ENCODE measurements at places on chromosomes 1 and 21.
A peak's percentile ranks its signal among the peaks of the same experiment; 100 is the strongest.

DNA sequence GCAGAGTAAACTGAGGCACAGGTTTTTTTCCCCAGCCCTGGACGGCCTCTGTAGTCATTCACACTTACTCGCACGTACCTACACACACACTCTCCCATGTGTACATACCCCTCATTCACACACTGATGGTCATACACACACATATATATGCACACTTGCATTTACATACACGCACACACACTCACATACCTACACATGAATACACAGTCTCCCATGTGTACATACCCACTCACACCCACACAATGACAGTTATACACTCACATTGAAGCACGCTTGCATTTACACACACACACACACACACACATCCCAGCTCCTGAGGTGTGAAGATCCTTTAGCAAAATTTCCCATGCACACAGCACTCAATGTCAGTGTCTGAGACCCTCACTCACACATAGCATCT is 766 bp upstream of the FAM131C start:
- H3K27ac ChIP-seq, result peak overlapping the region; percentile 26
- H3K36me3 ChIP-seq, result no peaks in the 10 kb centered on the region
- peak overlapping the region; percentile 70 for H3K4me3 ChIP-seq
- peaks cover 14% of the 10 kb centered on the region for H3K4me1 ChIP-seq
- ATAC-seq, result no peak
- peaks cover 9% of the 10 kb centered on the region for H3K27me3 ChIP-seq

GRCh38 chr1:106378261-106378660 is 678.2 kb upstream of the PRMT6 start:
- H3K4me1 ChIP-seq, result no peaks in the 10 kb centered on the region
- no peaks in the 10 kb centered on the region for H3K36me3 ChIP-seq
- ATAC-seq, result no peak
- H3K27me3 ChIP-seq, result no peaks in the 10 kb centered on the region
- no peak overlapping the region for H3K4me3 ChIP-seq

DNA sequence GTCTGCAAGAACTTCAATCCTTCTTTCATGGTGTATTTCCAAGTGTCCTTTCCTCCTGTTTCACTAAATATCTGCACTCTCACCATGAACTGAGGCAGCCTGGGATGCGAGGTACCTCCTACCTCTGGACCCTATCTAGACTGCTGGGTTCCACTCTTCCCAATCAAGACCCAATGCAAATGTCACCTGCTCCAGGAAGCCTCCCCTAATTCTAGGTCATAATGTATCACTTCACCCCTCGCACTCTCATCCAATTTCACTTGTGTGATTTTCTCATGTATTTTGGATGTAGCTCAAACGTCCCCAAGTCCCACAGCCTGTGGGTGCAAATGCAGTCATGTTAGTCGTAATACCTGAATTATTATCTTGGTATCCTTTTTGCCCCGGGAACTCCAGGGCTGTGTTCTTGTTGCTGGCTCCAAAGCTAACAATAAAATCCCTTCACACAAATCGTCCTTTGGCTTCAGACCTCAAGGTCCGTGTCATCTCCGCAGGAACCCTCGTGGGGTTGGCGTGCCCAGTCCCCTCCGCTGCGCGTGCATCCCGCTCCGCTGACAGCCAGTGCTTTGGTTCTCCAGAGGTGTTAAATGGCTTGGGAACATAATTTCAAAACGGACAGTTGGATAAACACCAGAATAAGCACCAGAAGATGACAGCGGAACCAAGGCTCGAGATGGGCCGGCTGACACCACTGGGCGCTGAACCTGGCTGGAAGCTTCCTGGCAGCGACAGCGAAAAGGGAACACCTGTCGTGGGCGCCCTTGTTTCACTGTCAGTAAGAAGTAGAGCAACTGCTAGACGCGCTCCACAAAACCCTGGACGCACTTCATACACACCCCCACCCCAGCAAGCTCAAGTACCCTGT is 1.0 kb upstream of the BACH1 start:
- H3K36me3 ChIP-seq, result peaks cover 30% of the 10 kb centered on the region
- peaks cover 40% of the 10 kb centered on the region for H3K4me1 ChIP-seq
- peak overlapping the region; percentile 52 for H3K4me3 ChIP-seq
- ATAC-seq, result no peak
- no peaks in the 10 kb centered on the region for H3K27me3 ChIP-seq

DNA sequence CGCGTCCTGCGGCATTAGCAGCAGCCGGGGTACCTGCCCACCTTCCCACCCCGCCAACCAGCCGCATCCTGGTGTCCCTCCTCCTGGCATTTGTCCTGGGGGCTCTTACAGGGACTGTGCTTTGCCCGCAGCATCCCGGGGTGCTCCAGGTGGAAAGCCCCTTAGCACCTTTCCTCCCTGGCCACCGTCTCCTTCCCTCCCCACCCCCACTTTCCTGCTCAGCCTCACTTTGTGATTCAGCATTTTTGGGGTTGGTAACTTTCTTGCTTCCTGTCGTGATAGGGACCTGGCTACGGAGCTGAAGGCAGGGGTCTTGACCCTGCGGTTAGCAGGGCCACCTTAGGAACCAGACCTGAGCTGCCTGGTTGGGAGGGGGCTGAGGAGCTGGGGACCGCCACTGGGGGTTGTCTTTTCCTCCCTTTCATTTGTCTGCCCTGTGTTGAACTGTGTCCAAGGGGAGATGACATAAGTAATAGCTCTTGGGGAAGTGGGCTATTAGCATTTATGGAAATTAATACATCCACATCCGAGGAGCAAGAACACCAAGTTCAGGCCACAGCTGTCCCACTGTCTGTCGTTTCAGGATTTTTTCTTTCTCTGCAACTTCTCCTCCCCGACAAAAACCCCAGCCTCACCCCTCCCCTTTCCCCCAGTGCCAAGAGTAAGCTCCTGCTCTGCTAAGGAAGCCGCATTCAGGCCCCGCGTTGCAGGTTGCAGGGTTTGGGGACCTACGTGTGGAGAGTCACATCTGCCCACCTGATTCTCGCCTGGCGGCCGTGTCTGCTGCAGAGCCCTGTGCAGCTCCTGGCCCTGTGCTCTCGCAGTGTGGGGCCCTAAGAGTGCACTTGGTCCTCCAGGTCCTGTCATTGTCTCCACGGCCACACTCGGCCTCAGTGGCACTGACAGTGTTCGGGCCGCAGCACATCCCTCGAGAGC is 1.6 kb upstream of the NPHP4 start:
- H3K27me3 ChIP-seq, result no peaks in the 10 kb centered on the region
- H3K4me1 ChIP-seq, result peaks cover 18% of the 10 kb centered on the region
- peak overlapping the region; percentile 96 for H3K4me3 ChIP-seq

DNA sequence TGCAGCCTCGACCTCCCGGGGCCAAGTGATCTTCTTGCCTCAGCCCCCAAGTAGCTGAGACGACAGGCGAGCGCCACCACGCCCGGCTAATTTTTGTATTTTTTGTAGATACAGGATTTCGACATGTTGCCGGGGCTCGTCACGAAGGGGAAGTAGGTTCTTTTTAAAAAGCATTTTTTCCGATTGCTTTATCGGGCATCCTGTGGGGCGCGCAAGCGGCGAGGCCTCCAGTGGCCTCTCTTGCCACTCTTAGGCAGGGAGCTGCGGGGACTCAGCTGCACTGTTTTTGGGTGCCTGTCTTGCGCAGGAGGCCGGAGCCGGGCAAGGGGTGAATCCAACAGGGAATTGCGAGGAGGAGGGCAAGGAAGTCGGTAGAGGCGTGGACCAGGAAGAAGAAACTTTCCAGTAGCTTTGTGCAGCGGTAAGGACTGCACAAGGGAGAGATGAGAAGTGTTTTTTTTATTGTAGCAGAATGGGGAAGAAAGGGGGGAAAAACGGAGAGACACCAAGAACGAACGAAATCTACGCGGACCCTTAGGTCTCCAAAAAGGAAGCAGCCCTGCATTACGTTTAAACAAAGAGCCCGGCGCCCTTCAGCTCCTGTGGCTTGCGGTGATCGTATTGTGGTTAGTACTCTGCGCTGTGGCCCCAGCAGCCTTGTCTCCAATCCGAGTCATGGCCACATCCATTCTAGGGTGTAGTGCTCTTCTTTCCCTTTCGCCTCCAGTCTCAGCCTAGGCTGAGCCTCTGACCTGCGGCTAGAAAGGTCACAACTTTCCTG is 164.8 kb downstream of the PPIAL4G start:
- peaks cover 5% of the 10 kb centered on the region for H3K36me3 ChIP-seq
- H3K27me3 ChIP-seq, result peaks cover 22% of the 10 kb centered on the region
- peak; percentile 97 for ATAC-seq
- peaks cover 10% of the 10 kb centered on the region for H3K4me1 ChIP-seq

DNA sequence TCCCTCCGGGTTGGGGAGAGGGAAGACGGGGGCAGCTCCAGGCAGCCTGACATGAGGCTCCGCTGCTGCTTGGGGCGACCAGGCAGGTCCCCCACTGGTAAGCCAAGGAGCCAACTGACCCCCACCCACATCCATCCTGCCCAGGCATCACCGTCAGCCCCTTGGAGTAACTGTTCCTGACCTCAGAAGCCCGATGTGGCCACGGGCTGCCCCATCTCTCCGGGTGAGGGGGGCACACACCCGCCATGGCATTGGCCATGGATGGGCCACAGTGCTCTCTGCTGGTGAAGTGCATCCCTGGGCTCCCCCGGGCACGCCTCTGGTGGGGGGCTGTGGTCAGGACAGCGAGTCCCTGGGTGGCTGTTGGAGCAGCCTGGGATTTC is 100.0 kb downstream of the CRYAA start:
- H3K4me1 ChIP-seq, result no peaks in the 10 kb centered on the region
- ATAC-seq, result no peak
- H3K36me3 ChIP-seq, result no peaks in the 10 kb centered on the region
- H3K27ac ChIP-seq, result no peak overlapping the region

- H3K4me3 ChIP-seq, result no peak overlapping the region
- no peaks in the 10 kb centered on the region for H3K4me1 ChIP-seq
- ATAC-seq, result no peak
These were observed 25.4 kb upstream of the SLC16A1 start for GRCh38 chr1:112981426-112981825.

DNA sequence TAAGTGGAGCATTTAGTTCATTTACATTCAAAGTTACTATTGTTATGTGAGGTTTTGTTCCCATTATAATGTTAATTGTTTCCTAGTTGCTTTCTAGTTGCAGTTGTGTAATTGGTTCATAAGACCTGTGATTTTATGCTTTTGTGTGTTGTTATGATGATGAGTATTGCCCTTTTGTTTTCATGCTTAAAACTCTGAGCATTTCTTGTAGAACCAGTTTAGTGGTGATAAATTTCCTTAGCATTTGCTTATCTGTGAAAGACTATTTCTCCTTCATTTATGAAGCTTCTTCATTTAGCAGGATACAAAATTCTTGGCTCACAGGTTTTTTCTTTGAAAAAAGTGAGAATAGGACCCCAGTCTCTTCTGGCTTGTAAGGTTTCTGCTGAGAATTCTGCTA is 274.8 kb upstream of the SPAG17 start:
- no peaks in the 10 kb centered on the region for H3K36me3 ChIP-seq
- no peaks in the 10 kb centered on the region for H3K27me3 ChIP-seq
- H3K27ac ChIP-seq, result no peak overlapping the region
- no peak for ATAC-seq

DNA sequence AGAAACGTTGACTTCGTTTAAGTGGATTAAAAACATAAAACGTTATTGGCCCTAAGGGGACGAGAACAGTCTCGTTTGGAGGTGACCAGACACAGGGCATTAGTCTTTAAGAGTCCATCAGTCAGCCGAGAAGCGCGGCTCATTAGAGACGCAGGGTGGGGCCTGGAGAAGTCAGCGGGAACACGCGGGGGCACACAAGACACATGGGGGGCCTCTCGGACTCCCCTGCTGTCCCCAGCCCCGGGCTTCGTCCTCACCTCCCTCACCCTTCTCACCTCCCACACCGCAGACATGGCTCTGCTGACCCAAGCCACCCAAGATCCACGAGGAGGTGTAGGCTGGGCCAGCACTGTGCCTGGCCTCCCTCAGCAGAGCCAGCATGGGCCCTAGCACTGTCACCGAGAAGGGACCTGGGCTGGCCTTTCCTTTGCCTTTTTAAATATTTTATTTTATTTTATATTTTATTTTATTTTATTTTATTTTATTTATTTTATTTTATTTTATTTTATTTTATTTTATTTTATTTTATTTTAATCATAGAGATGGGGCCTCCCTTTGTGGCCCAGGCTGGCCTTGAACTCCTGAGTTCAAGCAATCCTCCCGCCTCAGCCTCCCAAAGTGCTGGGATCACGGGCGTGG is 48.9 kb downstream of the MORN1 start:
- no peak for ATAC-seq
- H3K27me3 ChIP-seq, result no peaks in the 10 kb centered on the region
- no peak overlapping the region for H3K27ac ChIP-seq
- H3K36me3 ChIP-seq, result no peaks in the 10 kb centered on the region
- no peak overlapping the region for H3K4me3 ChIP-seq

DNA sequence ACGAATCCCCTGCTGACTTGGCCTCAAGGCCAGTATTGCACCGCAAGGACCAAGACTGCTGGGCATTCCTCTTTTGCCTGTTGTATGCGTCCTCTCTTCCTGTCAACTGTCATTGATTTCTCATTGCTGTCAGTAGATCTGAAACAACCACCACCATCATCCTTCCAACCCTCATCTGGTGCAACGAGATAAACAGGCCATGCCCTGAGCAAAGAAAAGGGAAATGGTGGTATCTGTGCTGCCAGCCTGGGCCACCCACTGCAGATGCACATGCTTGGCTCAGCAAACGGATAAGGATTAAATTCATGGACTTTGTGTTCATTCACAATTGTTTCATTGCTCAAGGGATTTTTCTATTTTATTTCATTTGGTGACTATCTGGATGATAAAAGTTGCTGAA is 13.6 kb downstream of the OXCT2 start:
- H3K36me3 ChIP-seq, result peaks cover 61% of the 10 kb centered on the region
- no peak overlapping the region for H3K27ac ChIP-seq
- H3K4me1 ChIP-seq, result no peaks in the 10 kb centered on the region

- peaks cover 11% of the 10 kb centered on the region for H3K4me1 ChIP-seq
- peak overlapping the region; percentile 51 for H3K27ac ChIP-seq
- no peaks in the 10 kb centered on the region for H3K27me3 ChIP-seq
- peak overlapping the region; percentile 24 for H3K4me3 ChIP-seq
These were observed 22.6 kb downstream of the UBE2G2 start for GRCh38 chr21:44778983-44779382.

- no peaks in the 10 kb centered on the region for H3K27me3 ChIP-seq
- H3K4me3 ChIP-seq, result peak overlapping the region; percentile 95
- no peak for ATAC-seq
- H3K27ac ChIP-seq, result peak overlapping the region; percentile 95
- H3K36me3 ChIP-seq, result peaks cover 47% of the 10 kb centered on the region
These were observed 609 bp upstream of the CHTOP start for GRCh38 chr1:153633161-153633753.

- peak overlapping the region; percentile 97 for H3K4me3 ChIP-seq
- peak; percentile 10 for ATAC-seq
- peaks cover 38% of the 10 kb centered on the region for H3K36me3 ChIP-seq
- peaks cover 29% of the 10 kb centered on the region for H3K4me1 ChIP-seq
- no peaks in the 10 kb centered on the region for H3K27me3 ChIP-seq
- peak overlapping the region; percentile 84 for H3K27ac ChIP-seq
These were observed 842 bp upstream of the ZC3H12A start for GRCh38 chr1:37473431-37474045.

All from activated T-helper 17 cell treated with anti-CD3 and anti-CD28 coated beads, Interleukin-2, amount 50 U/mL, for 72 hours (primary cell).